ENCODE measurements at places on chromosomes 11 and 22.

- DNase-seq: no peak
Measured at GRCh38 chr11:18172666-18173065, at the start of gene MRGPRX4. Gene MRGPRX4 (plus strand): TSS chr11:18172837. CDS start chr11:18173257, 420 bp downstream.

DNA sequence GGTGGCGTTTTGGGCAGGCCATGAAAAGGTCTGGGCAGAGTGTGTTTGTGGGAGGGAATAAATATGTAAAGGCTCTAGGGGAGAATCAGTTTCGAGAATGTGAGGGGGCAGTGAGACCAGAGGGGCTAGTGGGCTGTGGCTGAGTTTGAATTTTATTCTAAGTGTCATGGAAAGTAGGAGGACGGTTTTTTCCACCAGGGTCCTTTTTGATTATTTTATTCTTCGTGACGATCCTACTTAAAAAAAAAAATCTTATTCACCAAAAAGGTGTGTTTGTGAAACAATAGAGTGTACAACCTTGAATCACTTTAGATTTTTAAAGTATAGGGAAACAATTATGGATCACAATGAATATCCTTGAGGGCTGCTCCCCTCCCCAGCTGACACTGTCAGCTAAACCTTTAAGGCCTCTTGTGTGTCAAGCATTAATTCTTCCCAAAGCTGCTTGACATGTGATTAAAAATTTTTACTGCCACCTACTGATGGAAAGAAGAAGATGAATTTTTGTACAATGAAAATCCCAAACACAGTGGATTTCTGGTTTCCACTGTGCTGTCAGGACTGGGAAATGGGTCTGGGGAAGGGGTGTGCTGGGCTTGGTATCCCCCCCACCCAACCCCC is 107.5 kb upstream of the OR4B1 start:
- no peak for DNase-seq

GRCh38 chr11:70478166-70478890 is 80.0 kb downstream of the CTTN start:
- no peak for DNase-seq

DNA sequence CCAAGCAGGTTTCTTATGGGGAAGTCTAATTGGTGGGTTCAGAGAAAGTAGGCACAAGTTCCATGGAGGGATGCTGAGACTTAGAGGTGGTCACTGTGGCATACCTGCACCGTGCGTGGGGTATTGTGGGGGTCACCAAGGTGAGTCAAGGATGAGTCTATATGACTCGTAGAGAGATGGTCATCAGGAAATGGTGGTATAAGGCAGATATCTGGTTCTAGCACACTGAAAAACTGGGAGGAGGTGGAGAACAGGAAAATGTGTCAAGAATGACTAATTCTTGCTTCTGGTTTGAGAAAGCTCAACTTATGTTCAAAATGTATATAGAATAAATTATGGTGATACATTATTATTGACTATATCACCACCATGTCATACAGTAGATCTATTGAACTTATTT is 258.1 kb downstream of the RAB38 start:
- no peak for DNase-seq

- no peak for DNase-seq
Measured at GRCh38 chr11:122093731-122094275, 22.2 kb downstream of the BLID start.

DNA sequence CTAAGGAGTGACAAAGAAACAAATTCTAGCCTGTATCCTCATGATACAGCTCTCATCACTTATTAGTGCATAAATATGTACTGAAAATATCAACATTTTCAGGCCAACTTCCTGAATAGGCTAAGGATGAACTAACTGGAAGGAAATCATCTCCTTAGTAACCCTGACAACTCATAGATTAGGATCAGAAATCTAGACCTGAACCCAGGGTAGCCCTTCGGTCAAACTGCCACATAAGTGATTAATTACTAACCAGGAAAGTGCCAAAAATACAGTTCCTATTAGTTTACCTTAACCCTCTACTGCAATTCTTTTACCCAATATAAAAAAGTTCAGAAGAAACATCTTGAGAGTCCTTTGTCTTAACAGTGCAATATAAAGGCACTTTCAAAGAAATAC is 40.0 kb downstream of the AMBRA1 start:
- DNase-seq: no peak

- no peak for DNase-seq
Measured at GRCh38 chr22:17130199-17130598, 9.0 kb upstream of the TMEM121B start.

DNA sequence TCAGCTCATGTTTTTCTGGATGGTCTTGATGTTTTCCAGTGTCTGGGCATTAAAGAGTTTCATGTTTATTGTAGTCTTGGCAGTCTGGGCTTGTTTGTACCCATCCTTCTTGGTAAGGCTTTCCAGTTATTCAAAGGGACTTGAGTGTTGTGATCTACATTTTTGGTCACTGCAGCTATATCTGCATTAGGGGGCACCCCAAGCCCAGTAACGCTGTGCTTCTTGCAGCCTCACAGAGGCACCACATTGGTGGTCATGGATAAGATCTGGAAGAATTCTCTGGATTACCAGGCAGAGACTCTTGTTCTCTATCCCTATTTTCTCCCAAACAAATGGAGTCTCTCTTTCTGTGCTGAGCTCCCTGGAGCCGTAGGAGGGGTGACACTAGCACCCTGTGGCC is 451.5 kb upstream of the FAT3 start:
- DNase-seq: no peak

DNA sequence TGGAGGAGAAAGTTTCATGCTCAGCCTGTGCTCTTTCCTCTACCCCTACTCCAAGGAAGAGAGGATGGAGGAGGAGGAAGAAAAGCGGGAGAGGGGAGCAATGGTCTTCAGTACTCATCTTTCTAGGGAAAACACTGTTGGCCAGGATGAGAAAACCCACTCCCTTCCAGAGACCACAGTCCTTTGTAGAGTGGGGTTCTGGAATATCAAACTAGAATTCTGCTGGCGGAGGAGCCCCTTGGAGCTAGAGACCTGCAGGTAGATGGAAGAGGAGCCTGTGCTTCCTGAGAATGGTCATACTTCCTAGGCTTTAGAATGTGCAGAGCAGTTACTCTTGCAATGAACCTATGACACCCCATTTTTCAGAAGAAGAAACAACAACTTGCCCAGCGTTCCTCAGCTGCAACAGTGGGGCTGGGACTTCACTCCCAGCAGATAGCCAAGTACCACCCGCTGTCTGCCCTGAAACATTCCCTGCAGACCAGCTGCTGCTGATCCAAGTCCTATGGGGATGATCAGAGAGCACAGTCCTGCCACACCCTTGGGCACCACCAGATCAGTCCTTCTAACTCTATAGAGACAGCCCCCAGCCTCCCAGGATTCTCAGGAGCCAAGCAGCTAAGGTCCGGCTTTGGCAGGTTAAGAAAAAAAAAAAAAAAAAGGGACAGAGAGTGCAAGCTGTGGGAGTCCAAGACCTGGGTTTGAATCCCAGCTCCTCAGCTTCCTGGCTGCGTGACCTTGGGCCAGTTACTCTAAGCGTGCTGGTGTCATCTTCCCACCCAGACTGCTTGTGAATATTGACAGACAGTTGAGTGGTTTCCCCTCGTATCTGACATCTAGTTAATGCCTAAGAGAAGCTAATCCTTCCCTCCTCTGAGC is 664 bp downstream of the PTGDR2 start:
- DNase-seq: no peak

DNA sequence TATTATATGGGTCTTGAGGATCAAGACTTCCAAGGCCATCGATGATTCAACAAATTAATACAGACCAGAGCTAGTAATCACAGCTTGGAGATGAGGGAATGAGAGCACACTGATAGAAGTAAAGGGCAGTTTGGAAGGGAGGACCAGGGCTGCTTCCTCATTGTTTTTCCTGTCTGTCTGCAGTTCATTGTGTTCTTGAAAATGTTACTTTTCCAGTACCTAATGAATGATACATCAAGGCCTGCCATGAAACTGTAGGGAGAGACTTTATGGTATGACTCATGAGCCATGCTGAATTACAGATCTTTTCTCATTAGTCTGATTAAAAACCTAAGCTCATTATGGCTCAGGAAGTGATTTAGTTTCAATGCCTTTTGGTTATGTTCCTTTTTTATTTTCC is 855.6 kb downstream of the KCNA4 start:
- DNase-seq: no peak

DNA sequence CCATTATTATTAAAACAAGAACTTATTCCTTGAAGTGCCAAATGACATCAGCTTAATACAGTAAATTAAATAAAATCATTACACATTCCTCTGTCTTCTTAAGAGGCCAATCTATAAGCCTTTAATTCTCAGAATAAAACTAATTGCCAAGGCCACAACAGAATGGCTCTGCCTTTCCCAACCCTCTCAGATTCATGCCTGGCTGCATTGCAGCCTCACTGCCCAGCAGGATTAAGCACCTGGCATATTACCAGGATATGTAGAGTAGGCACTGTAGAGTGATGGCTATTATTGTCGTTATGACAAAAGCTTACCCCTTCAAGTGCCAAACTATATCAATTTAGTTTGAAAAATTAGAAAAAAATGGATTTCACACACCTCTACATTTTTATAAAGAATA is 9.4 kb upstream of the CALCA start:
- DNase-seq: no peak

GRCh38 chr11:75795276-75796090 is 19.5 kb upstream of the UVRAG start:
- DNase-seq: no peak

DNA sequence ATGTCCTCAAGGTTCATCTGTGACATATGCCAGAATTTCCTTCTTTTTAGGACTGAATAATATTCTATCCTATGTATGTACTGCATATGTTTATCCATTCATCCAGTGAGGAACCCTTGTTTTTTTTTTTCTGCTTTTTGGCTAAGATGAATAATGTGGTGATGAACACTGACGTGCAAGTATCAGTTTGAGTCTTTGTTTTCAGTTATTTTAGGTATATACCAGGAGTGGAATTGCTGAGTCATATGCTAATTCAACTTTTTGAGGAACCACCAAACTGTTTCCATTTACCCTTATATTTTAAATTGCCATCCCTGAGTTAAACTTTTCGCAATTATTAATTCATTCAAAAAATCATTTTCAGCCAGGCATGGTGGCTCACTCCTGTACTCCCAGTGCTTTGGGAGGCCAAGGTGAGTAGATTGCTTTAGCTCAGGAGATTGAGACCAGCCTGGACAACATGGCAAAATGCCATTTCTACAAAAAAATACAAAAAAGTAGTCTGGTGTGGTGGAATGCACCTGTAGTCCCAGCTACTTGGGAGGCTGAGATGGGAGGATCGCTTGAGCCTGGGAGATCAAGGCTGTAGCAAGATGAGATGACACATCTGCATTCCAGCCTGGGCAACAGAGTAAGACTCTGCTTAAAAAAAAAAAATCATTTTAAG is 64.2 kb downstream of the MICAL2 start:
- DNase-seq: no peak

Data from cortex of kidney (tissue), 1 donor.